Stromal cell of bone marrow (primary cell): ENCODE measurements at places on chromosomes 3 and 15.

- DNase-seq, result no peak
Observed at GRCh38 chr15:74441248-74441941, 7.6 kb upstream of the SEMA7A start.

DNA sequence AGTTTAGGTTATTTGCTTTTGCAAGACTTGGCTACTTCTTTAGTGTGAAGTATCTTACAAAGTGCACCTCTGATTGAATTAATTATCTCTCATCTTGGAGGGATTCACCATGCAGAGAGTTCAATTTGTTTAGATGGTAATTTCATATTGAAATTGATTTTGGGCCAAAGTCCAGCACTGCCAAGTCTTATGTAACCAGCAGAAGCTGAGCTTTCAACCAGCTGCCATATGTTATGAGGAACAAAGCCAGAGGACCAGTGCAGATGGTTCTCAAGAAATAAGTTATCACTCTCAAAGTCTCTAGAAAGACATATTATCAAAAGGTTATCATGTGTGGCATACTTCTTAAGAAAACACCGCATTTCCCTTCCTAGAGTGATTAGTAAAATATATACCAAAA is 29.0 kb downstream of the ABHD6 start:
- no peak for DNase-seq

- DNase-seq, result no peak
Observed at GRCh38 chr15:74155766-74156417, 17.6 kb upstream of the ISLR start.

DNA sequence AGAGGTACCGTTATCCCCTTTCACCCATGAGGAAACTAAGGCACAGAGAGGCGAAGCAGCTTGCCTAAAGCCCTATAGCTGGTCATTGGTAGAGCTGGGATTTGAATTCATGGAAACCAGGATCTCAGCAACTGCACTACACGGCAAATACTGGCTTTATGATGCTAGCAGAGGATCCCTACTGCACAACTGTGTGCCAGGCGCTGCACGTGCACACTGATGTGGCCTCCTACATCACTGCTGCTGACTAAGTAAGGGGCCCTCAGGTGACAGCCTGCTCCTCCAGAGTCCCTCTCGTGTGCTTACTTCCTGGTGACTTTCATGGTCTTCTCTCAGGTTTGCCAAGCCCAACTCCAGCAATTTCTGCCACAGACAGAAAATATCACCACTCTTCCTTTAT is 3.4 kb upstream of the POLG start:
- DNase-seq, result no peak

- DNase-seq, result no peak
Observed at GRCh38 chr15:33894193-33894592, 74.1 kb upstream of the CHRM5 start.

DNA sequence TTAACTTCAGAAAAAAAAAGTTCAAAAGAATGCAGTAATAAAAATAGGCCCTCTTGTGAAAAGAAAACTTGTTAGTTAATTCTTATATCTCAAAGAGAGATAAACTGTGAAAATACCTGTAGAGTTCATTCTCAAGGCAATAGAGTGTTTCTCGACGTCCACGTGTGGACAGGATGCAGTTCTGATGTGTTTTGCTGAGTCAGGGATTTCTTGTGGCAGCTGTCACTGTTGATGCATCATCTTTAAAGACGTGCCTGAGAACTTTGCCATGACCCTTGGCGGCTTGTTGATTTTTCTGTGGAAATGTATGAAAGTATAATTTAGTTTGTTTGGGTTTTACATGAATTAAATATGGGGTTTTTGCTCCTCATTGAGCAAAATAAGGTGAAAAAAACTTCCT is 702.2 kb downstream of the NLGN1 start:
- DNase-seq, result no peak

GRCh38 chr15:31275331-31276262 is 51.0 kb upstream of the KLF13 start:
- no peak for DNase-seq

DNA sequence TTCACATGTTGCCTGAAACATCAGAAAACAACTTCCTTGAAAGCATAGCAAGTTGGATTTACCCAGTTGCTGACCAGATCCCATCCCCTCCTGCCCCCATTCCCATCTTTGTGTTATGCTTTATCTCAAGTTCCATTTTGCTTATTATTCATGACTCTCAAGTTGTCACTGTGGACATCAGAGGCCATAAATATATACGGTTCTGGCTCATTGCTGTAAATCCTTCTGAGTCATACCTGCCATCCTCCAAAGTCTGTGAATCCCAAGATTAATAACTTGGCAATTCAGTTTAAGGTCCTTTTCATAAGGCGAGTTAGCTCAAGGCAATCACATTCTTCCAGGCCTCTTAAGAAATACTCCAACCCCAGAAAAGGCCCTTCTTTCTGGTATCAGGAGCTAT is 126.2 kb upstream of the C2CD4B start:
- DNase-seq, result no peak

- peak; percentile 62 for DNase-seq
Observed at GRCh38 chr3:146250449-146251382, at the start of gene PLSCR4. PLSCR4 (minus strand) TSS chr3:146251105; CDS start chr3:146222071, 29,034 bp downstream.

DNA sequence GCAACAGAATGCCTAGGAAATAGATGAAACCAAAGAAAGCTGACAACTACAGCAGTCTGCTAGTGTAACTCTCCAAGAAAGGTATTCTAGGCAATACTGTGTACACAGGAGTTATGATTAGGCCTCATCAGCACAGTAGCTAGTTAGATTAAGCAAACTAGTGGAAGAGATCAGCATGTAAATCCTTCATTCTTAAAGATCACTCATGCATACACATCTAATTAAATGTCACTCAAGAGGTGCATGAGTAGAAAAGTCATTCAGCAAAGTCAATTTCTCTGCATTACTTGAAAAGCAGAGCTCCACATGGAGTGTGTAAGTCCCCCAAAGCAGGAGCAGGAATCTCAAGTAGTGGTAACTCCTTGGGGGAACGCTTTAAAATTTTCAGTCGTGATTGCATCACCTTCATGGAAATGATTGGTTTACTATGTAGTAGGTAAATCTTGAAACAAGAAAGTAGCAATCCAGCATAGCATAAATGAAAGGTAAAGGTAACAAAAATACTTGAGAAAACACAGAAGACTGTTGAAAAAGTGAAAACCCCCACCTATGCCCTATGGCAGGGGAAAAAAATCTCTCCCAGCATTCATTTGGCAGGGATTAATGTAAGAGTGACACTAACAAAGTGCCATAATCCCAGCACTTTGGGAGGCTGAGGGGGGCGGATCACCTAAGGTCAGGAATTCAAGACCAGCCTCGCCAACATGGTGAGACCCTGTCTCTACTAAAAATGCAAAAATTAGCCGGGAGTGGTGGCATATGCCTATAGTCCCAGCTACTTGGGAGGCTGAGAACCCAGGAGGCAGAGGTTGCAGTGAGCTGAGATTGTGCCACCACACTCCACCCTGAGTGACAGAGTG is 29.4 kb upstream of the PPIB start:
- no peak for DNase-seq

- DNase-seq, result no peak
Observed at GRCh38 chr3:63959146-63959545, 47.0 kb upstream of the SCAANT1 start.

- no peak for DNase-seq
Observed at GRCh38 chr15:73227433-73228056, 141.2 kb downstream of the HCN4 start.

DNA sequence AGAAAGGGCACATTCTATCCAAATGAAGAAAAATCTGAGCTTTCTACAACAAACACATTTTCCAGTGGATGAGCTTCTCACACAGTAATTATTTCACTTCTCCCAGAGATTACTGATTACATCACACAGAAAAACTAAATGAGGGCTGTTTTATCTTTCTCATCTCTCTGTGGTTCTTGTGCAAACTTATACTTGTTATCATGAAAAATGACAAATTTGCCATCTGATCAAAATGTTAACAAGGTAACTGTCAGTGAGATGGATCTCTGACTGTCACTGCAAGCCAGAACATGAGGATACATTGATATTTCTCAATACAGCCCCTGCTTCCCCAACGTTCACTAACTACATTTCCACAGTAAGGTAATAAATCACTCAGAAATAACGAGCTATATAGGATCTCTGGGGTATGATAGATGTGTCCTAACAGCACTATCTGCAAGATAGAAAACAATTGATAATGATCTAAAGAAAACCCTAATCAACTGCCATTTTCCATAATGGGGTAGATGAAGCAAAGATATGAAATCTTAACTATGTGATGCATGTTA is 829.3 kb upstream of the CFAP20DC start:
- DNase-seq, result no peak

GRCh38 chr3:139281522-139282196 is 62.2 kb upstream of the MRPS22 start:
- DNase-seq, result no peak

DNA sequence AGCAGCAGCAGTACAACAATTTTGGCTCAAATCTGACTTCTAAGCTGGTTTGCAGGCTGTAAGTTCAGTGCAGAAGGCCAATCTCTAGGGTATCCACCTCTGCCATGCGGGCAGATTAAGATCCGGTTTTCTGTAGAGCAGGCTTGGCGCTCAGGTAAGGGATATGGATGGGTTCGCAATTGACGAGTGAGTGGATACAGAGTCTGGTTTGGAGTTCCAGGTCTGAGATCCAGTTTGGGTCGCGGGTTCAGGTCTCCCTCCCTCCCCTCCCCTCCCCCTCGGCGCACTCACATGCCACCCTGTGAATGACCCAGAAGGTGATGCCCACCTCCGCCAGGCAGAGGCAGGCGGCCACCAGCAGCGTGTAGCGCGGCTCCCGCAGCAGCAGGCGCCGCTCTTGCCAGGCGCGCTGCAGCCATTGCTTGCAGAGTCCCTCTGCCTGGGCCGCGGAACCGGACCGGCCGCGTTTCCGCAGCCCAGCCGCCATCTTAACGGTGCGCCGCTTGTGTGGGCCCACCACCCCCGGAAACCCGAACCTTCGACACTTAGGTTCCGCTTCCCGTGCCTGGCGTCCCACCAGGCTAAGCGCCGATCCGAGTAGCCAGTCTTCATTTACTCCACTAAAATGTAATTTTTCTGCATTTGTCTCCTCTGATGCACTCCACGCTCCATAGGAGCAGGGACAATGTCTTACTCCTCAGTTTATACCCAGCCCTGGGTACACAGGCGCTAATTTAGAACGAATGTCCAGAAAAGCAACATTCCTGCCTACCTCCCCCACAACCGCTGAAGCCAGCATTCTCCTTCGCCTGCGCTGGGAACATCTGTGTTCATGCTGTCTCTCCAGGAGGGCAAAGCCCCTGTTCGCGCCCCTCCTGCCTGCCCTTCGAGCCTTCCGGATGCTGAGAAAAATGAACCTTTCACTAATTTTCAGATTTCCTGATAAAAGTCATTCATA is at the start of gene ALG3:
Gene ALG3 (minus strand): TSS at position 509 of the 958 bp plus-strand sequence. CDS start 22 bp downstream, at position 487.
- DNase-seq, result peak; percentile 67

DNA sequence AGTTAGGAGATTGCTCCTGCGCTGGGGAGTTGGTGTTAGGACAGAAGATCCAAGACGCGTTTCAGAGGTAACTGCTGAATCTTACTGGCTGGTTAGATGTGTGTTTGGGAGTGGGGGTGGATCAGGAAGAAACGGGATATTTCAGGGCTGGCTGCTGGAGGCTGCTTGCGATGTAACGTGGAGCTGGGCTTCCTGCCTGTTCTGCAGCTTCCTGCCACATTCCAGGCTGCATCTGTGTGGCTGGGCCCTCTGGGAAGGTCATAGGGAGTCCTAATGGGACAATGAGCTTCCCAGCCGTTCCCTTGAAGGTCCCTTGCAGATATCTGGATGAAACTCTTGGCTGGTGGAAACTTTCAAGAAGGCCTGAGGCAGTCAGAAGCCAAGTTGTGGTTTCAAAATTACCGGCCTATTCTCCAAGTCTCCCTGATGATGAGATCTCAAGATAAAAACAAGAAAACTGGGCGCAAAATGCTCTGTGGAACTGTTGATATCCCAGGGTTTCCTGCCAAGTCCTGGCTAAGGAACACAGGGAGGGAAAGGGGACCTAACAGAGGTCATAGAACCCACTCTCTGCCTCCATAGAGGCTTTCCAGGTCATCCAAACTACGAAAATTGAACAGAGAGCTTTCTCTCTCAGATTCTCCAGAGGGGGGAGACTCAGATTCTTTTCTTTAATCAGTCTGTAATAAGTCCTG is 67.0 kb downstream of the NOX5 start:
- DNase-seq, result no peak

DNA sequence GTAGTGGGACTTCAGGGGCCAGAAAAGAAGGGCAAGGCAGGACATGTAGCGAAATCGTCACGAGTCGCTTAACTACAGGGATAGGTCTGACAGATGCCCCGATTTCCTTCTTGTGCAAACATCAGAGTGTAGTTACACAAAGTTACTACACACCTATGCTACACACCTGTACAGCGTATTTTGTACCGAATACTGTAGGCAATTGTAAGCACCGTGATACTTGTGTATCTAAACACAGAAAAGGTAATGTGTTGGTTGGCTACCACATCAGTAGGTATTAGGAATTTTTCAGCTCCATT is 515 bp upstream of the MTHFS start:
- DNase-seq, result peak; percentile 10

DNA sequence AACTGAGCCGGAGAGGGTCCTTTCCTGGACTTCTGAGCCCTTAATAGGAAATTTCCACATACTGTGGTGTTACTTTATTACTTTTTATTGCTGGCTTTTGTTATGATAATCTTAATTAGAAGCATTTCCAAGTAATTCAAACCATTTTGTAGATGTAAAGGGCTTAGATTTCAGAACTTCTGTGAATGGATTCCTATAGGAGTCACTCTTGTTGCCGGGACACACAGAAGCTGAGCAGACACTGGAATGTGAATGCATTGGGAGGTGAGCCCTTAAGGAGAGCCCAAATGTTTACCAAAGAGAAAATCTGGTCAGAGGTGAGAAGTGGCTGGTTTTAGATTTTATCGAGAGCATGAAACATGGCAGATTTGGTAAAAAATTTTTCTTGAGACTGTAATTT is 87.4 kb downstream of the FNDC3B start:
- DNase-seq, result no peak

DNA sequence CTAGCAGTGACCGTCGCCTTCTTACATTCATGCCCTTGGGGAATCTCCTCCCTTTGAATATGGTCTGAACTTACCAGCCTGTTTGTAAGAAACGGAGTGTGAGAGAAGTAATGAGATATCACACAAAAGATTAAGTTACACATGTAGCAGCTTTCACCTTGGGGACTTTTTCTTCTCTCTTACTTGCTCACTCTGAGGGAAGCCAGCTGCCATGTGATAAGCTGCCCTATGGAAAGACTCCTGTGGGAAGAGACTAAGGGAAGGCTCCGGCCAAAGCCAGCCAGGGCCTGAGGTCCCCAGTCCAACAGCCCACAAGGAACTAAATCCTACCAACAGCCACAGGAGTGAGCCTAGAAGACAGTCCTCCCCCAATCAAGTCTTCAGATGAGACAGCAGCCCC is 190.4 kb upstream of the TSC22D2 start:
- DNase-seq, result no peak
